ENCODE measurements at places on chromosomes 4 and X. TPM values are rescaled to one million over a fixed set of nuclear protein-coding genes. Genes with fewer than 3 reads are reported as not detected.

The BEND2 gene
- polyA plus RNA-seq: 0.03 TPM

DNA sequence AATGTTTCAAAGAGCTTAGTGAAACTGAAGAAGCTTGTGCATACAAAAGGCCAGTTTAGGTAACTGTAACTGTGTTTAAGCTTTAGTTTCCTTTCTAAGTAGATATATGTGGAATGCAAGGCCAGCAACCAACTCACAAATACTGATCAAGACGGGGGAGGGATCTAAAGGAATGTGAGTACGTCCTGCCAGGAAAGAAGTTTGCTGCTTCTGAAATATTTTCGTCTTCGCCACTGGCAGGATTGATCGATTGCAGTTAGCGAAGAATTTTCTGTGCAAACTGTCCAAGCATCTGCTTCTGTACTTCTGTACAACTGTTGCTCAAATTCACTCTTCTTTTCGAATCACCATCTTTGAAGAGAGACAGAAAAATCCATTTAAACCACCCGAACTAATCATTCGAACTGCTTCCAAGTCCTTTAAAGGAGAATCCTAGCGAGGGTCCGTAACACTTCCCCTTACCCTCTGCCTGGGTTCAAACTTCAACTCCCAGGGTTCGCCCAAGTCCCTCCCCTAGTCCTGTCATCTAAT, 373 bp upstream of the INTS6L start:
- H3K27ac ChIP-seq: no peak overlapping the region
- no peaks in the 10 kb centered on the region for H3K4me1 ChIP-seq
- H3K27me3 ChIP-seq: no peaks in the 10 kb centered on the region
- no peaks in the 10 kb centered on the region for H3K36me3 ChIP-seq
- H3K4me3 ChIP-seq: peak overlapping the region; percentile 62

GRCh38 chrX:140971099-140971795, 31.1 kb upstream of the SPANXB1 start:
- no peaks in the 10 kb centered on the region for H3K36me3 ChIP-seq
- no peak overlapping the region for H3K27ac ChIP-seq
- H3K27me3 ChIP-seq: no peaks in the 10 kb centered on the region

- H3K36me3 ChIP-seq: peaks cover 8% of the 10 kb centered on the region
- no peaks in the 10 kb centered on the region for H3K4me1 ChIP-seq
- DNase-seq: no peak
- no peak overlapping the region for H3K4me3 ChIP-seq
- peaks cover 11% of the 10 kb centered on the region for H3K27me3 ChIP-seq
These were observed 15.8 kb downstream of the EFNB1 start for GRCh38 chrX:68844581-68844980.

GRCh38 chrX:64218023-64218422, 12.4 kb downstream of the ASB12 start:
- no peaks in the 10 kb centered on the region for H3K36me3 ChIP-seq
- no peak overlapping the region for H3K27ac ChIP-seq
- H3K4me3 ChIP-seq: no peak overlapping the region
- H3K27me3 ChIP-seq: no peaks in the 10 kb centered on the region
- H3K4me1 ChIP-seq: no peaks in the 10 kb centered on the region

DNA sequence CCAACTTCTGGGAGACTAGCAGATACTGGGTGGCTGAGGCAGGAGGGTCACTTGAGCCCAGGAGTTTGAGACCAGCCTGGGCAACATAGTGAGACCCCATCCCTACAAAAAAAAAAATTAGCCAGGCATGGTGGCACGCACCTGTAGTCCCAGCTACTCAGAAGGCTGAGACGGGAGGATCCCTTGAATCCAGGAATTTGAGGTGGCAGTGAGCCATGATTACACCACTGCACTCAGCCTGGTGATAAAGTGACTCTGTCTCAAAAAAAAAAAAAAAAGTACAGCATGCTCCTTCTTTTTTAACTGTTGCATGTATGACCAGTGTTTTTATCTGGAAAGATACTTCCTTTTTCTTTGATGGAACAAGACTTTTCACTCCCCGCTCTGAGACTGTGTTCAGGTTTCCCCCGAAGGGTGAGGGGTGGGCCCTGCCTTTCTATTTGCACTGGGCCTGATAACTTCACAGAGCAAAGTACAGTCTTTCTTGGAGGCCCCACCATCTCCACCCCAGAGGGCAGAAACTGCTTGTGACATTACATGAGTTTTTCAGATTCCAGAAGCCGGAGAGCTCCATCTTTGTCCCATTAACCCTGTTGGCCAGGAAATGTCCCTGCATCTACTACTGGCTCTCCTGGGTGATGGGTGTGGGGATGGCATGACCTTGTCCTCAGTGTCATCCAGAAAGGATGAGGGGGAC, 35.2 kb downstream of the NYX start:
- no peak overlapping the region for H3K4me3 ChIP-seq
- H3K27ac ChIP-seq: no peak overlapping the region
- no peaks in the 10 kb centered on the region for H3K4me1 ChIP-seq
- no peak for DNase-seq
- no peaks in the 10 kb centered on the region for H3K36me3 ChIP-seq
- H3K27me3 ChIP-seq: no peaks in the 10 kb centered on the region

GRCh38 chr4:7180938-7181337, 11.4 kb upstream of the SORCS2 start:
- no peaks in the 10 kb centered on the region for H3K27me3 ChIP-seq
- no peaks in the 10 kb centered on the region for H3K4me1 ChIP-seq
- no peaks in the 10 kb centered on the region for H3K36me3 ChIP-seq
